ENCODE measurements at places on chromosomes 2 and 18.

- no peak for DNase-seq
Measured at GRCh38 chr18:49847524-49847923, 34.2 kb upstream of the ACAA2 start.

- DNase-seq, result no peak
Measured at GRCh38 chr2:47250586-47251403, 95.7 kb upstream of the STPG4 start.

DNA sequence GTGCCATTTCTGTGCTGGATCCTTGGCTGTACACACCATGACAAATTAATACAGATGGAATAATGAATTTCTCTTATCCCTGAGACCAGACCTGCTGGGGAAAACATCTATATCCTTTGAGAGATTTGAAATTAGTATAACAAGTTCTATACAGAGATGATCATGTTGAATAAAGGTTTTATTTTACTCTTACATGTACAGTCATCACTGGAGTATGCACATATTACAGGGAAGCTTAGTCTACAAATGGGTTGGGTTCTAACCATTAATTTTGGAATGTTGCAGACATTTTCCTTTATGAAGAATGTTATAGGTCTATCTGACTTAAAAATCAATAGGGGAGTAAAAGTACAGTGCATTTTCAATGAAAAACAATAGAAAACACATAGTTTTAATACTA lies 29.9 kb upstream of the MMADHC start:
- DNase-seq, result peak; percentile 72

DNA sequence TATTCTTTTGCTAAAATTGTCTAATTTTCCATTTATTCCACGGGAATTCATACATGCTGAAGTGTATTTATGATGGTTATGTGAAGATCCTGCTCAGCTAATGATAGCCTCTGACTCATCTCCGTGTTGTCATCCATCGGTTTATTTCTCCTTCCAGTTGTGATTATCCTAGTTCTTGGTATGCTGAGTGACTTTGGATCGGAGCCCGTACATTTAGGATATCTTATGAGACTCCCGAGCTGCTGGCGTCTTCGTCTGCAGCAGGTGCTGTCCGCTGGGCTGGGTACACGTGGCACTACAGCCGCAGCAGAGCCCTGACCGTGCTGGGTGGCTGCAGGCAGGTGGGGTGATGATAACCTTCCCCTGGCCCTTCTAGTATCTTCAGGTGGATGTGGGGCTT lies 40.1 kb upstream of the GALR1 start:
- peak; percentile 53 for DNase-seq

GRCh38 chr2:207291625-207292252 lies 126.0 kb upstream of the KLF7 start:
- no peak for DNase-seq

DNA sequence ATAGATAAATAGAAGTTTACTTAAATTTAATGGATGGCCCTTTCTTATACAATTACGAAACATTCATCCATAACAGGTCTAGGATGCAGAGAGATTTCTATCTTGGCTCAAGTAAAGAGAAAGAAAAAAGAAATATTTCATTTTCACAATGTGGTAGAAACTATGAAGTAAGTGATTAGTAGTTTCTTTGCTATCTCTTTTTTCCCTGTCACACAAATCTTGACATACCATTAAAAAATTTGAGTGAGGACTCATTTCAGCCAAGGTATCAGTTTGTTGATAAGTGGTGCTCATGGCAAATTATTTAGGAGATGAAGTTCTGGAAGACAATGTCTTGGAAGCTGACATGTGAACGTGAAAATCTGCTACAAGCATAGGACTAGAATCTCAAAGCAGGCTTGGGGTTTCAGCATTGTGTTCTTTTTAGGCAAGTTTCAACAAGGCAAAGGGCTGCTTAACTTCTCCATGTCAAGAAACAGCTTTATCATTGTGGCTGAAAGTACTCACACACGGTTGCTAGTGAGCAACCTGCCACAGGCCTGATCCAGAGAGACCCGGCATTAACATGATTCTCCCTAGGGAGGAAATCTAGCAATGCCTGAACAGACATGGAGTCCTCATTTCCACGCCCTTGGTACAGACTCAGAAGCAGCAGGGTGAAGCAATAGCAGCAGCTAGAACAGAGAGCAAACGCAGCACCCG lies 414.6 kb downstream of the DLGAP1 start:
- no peak for DNase-seq

GRCh38 chr2:24824071-24824588 lies 30.9 kb downstream of the CENPO start:
- no peak for DNase-seq

Measured in fibroblast of skin of right biceps (primary cell).